ENCODE measurements at places on chromosomes 2 and 18. TPM values are rescaled to one million over a fixed set of nuclear protein-coding genes. Genes with fewer than 3 reads are reported as not detected.

Gene ZNF407
- 8.2 TPM for total RNA-seq

- no peak for DNase-seq
Measured at GRCh38 chr18:44961288-44961995, 280.8 kb downstream of the SETBP1 start.

Gene REG1B
- total RNA-seq = not detected

- DNase-seq = peak; percentile 54
Measured at GRCh38 chr2:230932556-230933511, 7.8 kb upstream of the GPR55 start.

GRCh38 chr2:108612153-108612513, 77.9 kb downstream of the LIMS1 start:
- no peak for DNase-seq

Gene POMC
- total RNA-seq = 1.6 TPM

DNA sequence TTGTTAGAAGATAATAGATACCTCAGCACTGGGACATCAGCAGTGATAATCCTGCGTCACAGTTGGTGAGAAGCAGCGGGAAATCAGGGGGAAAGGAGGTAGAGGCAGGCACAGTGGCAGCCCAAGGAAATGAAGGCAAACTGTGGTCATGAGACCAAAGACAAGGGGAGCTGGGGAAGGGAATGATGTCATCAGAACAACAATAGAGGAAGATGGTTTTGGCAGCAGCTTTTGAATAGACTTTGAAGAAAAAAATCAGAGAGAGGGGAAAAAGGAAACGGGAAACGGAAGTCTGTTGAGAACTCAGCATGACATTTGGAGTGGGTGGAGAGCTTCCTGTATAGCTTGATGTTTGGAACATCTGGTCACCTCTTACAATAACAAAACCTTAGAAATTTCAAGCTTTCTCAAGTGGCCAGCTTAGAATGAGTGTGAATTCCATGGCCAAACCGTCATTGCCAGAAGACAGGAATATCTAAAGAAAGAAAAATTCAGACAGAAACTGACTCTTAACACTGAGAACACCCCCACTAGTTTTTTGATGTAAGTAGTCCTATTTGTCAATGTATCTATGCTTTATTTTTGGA, 18.4 kb upstream of the YES1 start:
- peak; percentile 55 for DNase-seq

- DNase-seq = no peak
Measured at GRCh38 chr2:113178891-113179290, 5.1 kb downstream of the PSD4 start.

- no peak for DNase-seq
Measured at GRCh38 chr2:231709636-231709980, 1.3 kb downstream of the PTMA start.

Gene DCDC2C
- not detected for total RNA-seq

GRCh38 chr2:197207106-197207505, 103.5 kb downstream of the ANKRD44 start:
- no peak for DNase-seq

Gene LIMS2
- 5.9 TPM for total RNA-seq

Gene M1AP
- 7.6 TPM for total RNA-seq

DNA sequence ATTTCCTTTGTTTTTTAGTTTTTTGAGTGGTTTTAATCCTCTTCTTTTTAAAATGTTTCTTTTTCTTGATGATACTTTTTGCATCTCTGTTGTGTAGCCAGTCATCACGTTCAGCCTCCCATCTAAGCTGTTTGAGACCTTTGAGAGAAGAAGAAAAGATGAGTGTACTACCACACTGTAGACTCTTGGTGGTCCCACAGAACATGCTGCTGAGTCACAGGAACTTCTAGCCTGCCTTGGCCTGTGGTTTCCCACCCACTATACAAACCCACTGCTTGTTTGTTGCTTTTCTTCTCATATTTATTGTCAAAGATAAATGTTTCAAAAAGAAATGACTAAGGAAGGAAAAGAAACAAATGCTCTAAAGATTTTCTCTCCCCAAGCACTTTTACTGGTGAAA, 5.5 kb downstream of the CEBPZOS start:
- DNase-seq = no peak

DNA sequence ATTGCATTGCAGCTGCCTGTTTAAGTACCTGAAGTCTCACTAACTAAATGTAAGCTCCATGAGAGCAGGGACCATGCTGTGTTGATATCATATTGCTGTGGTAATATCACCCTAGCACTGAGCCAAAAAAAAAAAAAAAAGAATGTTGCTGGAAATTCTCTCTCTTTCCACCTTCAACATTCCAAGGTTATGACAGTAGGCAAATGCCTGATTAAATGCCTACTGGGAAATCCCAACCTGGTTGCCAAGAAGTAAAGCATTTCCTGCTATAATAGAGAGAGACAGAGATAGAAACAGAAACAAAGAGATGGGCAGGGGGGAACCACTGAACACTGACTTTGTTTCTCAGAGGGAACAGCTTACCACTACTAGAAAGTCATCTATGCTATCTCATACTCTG, 1604.2 kb downstream of the LRP1B start:
- no peak for DNase-seq

DNA sequence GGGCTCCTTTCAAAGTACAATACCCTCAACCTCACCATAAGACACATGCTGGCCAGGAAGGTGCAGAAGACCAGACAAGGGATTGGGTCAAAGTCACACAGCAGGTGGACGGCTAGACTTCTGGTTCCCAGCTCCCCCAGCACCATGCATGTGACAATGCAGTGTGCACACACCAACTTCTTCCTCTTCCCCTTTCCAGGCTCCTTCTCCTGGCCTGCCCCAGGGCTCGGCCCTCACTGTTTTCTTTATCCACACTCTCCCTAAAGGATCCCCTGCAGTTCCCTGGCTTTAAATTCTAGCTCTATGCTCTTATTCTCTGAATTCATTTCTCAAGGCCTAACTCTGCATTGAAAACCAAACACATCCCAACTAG, 82.3 kb downstream of the LOXHD1 start:
- DNase-seq = no peak

GRCh38 chr2:113966832-113967231, 76.9 kb downstream of the ACTR3 start:
- no peak for DNase-seq

Gene ANKRD36B
- 8.2 TPM for total RNA-seq

GRCh38 chr2:53886406-53887280, 26.9 kb upstream of the GPR75 start:
- no peak for DNase-seq

Gene STK17B
- 6.1 TPM for total RNA-seq

Gene SIX3
- 0.55 TPM for total RNA-seq

GRCh38 chr2:3574155-3574554, 905 bp upstream of the RPS7 start:
- DNase-seq = no peak

Gene RTP5
- total RNA-seq = not detected

Gene RNF144A
- total RNA-seq = 9.8 TPM

Gene FER1L5
- 1.2 TPM for total RNA-seq

DNA sequence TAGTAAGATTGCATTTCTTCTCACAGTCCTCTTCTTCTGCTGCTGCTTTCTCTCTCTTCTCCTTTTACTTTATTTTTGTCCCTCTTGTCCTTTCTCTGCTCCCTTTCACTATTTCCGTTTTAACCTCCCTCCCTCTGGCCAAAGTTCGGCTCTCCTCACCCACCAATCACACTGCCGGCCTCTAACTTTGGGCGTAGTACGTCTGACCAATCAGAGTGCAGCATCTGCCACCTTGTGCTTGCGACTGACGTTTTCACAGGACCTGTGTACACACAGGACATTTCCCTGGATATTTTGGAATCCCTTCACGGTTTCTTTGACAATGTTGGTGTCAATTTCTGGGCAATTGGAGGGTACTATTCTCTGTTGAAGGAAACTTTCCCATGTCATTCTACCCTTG, 22.6 kb upstream of the ICOS start:
- DNase-seq = peak; percentile 39

DNA sequence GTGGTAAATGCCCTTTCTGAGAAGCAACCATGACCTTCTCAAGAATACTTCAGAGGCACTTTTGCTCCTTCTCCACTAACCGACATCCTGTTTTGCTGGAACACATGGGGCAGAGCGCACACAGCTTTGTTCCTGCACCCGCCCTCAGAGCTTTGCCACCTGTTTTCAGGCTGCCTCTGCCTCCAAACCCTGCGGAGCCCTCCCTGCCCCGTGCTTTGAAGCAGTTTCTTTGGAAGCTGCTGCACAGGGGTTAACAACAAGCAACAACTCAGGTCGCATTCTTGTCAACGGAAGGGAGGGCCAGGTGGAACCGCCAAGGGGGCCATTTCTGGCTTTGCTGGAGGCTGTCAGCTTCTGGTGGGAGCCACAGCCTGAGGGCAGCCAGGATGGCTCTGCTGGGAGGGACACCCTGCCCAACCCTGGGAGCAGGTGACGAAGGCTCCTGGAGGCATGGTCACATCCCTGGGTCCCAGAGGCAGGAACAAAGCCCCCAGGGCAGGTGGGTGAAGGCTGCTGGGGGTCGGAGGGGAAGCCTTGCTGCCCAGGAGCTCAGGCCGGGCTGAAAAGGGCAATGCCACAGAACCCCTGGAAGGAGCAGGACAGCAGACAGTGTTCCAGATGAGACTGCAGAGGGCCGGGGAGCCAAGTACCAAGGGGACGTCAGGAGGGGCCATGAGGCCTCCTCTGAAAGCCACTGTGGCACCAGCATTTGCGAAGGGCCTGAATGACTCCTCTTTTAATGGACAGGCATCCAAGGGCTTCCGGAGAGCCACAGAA, 46.8 kb downstream of the MRPS5 start:
- no peak for DNase-seq

All from H9 (cell line).